ENCODE measurements at places on chromosomes 2 and 18.

DNA sequence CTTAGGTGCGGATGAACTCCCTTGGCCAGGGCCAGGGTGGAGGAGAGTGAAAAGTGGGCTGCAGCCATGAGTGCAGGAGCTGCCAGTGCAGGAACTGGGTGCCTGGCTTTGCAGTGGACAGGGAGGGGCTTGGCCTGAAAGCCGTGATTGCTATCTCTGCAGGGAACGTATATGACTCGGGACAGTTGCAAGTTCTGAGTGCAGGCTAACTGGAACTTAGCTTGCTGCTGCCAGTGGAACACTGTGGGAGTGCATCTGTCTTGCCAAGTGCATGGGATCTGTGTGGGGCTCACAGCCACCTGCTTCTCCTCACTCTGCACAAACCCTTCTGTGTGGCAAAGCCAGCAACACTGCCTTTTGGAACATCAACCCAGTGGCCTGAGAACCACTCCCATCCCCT is 36.9 kb downstream of the FLACC1 start:
- no peak for DNase-seq

DNA sequence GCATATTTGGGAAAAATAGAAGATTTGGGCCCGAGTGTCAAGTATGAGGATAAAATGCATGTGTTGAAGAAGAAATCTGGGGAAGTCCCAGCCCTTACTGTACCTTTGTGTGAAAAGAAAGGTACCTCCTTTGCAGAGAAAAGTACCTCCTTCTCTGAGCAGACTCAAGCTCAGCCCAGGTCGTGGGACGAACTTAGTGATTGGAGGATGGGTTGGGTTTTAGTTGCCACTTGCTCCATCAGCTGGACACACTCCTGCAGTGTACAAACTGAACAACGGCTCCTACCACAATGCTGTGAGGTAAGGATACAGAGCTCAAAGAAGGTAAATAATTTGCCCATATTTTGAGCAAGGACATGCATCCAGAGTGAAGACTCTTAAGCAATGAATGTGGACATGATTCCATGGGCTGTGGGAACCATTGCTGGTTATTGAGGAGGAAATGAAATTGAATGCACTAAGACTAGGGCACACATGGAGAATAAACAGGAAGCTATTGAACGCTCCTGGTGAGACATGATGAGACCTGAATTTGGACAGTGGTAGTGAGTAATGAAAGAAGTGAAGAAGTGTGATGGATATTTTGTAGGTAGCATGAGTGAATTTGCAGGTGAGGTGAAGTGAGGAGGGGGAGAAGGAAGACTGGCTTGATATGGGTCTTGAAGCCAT is 49.8 kb upstream of the IL1RL1 start:
- DNase-seq = no peak

DNA sequence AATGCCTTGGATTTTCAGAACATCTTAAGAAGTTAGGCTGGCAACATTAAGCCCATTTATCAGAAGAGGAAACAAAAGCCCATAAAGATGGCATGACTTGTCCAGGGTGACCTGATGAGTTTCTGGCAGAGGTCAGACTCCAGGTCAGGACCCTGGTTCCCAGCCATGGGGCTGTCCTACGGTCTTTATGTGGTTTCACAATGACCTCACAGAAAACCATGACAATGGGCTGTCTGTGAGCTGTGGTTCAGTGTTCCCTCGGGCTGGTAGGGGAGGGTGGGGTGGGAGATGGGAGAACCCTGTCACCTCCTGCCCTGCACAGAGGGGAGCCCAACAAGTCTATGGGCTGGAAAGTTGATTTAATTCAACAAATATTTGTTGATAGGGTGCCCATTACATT is 101.8 kb downstream of the LOXHD1 start:
- DNase-seq = no peak

DNA sequence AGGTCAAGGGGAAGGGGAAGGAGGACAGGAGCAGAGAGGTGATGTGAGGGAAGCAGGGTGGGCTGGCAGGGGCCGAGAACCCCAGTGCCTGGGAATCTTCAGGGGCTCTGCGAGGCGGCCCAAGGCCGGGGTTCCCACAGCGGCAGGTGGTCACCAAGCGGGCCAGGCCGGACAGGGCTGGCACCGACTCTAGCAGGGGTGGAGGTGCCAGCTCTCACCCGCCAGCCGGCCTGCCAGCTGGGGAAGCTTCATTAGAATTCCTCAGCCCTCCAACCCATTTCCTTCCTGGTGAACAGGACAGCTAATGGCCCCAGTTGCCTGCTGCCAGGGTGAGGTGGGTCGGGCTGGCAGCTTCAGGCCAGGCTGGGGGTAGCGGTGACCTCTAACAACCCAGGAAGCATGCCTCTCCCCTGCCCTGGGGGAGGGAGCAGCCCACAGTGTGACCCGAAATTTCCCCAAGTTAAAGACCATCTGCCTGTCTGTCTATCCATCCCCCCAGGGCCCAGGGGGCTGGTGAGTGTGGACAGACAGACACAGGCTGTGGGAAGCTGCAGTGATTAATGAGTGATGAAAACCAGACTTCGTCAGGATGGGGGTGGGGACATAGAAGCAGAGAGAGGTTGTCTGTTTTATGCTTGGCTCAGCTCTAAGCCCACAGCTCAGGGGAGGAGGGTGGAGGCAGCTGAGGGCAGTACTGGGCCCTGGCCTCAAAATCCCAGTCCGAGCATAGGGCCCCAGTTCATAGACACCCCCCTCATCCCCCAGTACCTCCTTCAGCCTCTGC is 144.1 kb downstream of the ZFP36L2 start:
- DNase-seq = peak; percentile 56

DNA sequence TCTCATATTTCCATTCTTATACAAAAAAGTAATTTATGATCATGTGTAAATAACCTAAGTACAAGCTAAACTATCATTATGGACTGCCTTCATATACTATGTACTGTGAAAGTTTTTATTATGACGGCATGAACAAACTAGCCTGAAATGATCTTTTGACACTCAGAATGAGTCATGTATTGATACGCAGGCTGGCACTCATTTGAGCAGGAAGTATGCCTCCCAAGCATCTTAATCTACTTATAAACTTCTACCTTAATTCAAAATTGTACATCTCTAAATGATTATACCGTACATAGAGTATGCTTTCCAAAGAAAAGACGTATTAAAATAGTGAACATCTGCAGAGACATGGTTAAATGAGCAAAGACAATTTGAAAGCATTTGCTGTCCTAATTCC is 207.1 kb upstream of the SPOPL start:
- no peak for DNase-seq

DNA sequence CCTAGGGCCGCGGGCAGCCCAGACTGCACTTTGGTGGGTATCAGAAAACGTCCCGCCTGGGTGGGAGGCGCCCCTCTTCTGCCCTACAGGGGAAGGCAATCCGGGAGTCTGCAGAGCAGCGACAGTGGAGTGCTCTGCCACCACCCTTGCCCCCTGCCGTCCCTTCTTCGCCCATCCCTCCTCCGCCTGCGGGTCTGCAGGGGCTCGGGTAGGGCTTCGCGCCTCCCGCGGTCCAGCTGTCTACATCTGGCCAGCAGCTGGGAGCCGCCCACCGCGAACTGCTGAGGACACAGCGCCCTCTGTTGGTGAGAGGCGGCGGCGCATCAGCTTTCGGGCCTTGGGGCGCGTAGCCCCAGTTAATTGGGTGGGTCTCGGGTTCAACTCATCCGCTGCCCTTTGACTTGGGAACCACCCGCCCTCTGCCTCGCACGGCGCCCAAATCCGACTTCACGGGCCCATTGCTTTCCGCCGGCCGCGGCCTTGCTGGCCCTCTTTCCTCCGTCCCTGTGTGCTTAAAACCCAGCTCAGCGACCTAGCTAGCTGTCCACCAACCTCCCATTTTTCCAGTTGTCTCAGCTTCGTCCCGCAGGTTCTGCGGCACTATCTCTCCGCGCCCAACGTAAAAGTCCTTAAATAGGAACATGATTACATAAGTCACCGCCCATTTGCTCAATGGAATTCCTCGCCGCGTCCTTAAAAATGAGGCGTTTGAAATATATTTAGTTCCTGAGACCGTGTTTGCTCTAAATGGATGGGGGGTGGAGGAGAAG is 17.6 kb downstream of the WNT10A start:
- peak; percentile 94 for DNase-seq

GRCh38 chr2:238427435-238428162 is 872 bp downstream of the ASB1 start:
- peak; percentile 88 for DNase-seq

DNA sequence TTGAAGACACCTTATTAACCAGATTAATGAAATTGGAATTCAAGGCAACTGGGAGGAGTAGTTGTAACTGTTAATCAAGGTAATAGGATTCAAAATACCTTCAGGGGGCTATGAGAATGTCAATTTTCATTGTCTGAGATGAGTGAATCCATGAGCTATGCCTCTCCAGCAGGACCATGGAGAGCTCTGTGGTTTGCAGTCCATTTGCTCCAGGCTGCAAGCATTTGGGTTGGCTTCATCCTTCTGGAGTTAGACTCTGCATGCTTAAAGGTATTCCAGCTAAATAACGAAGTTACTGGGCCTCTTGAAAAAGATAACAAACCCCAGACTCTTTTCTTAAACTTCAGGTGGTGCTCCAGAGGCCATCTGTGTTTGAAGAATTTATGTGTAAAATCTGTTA is 207.1 kb upstream of the SLC8A1 start:
- no peak for DNase-seq

DNA sequence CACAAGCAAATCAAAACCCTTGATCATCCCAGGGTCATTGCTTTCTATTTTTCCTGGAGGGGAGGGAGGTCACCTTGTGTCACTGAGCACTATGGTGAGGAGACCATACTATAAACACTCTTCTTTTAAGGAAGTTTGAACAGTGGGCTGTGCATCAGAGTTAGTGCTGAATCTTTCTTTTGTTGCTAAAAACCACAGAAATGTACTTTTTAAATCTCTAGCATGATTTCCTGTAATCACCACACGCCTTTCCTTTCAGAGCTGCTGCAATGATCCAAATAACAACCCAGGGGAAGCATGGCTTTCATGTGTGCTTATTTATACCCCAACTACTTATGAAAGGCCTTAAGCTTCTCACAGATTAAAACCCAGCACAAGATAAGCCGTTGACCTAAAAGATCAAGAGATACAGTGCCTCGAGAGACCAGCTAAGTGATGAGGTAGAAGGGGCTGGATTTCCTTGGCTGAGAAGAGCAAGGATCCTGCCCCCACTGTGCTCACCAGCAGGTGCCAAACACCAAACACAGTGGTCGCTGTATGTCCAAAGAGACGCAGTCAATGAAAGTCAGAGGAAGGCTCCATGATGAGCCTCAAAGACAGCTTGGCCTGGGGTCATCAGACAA is 34.7 kb downstream of the TRABD2A start:
- DNase-seq = no peak

DNA sequence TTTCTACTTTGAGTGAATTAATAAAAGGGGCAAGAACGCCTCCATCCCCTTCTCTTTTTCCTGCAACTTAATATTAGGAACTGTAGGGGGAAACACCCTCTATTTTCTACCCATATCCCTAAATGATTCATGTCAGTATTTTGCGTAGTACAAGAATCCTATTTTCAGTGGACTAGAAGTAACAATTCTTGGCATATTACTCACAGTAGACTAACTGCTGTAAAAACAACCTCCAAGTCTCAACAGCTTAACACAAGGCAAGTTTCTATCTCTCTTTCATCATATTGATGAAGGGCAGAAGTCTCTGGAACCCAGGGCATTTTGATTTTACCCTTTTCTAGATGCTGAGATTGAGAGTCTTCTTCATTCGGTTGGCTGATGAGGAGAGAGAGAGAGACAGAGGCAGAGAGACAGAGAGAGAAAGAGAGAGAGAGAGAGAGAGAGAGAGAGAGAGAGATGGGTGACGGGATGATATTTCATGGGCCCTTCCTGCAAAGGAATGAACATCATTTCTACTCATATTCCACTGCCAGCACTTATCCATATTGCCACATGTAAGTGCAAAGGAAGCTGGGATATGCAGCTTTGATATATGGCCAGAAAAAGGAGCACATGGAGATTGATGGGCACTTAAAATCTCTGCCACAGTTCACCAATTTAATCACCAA is 481.6 kb downstream of the LPIN1 start:
- no peak for DNase-seq

DNA sequence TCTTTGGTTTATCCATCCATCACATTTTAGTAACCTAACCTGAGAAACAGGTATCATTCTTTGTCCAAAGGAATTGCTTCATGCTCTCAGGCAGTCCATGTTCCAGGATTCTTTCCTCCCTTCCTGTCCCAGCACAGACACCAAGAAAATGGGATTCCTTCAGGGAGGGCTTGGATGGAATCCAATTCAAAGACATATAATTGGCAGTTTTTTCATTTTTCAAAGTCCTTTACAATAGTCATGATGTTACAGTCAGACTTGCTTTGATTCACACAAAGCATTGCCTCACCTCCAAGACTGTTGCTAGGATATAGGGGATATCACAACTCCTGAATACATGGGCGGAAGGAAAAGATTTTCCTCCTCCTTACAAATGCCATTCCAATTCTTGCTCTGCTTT is 241.4 kb upstream of the ACVR2A start:
- no peak for DNase-seq

GRCh38 chr2:223760838-223761502 is 76.4 kb downstream of the AP1S3 start:
- peak; percentile 80 for DNase-seq

DNA sequence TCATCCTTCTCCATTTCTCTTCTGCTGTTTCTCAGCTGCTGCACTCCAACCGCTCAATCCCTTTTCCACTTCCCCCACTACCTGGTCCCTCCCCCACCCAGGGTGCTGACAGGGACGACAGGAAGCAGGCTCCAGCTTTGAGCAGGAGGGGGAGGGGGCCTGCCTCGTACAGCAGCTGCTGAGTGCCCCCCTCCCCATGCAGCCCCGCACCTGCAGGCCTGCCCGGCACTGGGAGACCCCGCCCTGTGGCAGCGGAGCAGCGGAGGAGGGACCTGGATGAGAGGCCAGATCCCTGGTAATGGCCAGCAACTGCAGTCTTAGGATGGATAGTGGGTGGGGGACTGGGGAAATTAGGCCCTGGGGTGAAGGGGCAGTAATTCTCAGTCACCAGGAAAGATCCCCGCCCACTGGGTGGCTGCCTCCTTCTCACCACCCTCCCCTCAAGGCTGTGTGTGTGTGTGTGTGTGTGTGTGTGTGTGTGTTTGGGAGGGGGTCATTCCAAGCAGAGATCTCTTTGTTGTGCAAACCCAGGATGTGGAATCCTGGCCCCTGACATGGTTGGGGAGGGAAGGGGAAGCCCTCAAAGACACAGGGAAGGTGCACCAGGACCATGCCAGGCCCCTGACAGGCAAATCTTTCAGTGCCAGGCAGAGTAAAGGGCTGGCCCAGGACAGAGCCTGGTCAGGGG is 6.8 kb upstream of the CRYBA2 start:
- no peak for DNase-seq

DNA sequence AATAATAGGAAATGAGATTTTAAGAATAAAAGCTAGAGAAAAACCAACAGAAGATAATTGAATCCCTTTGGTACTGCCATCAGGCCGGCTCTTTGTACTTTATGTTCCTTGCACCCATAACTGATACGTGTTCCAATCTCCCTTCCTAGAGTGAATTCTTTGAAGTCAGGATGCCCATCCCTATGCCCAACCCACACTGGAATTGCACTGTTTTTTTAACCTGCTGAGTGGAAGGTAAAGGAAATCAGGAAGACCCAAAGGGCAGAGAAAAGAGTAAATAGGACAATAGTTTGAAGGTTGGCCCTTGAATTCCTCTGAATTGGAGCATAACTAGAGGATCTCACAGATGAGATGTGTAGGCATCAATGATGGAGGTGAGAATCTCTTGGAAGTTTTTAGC is 4.4 kb upstream of the ATG16L1 start:
- DNase-seq = no peak

- DNase-seq = peak; percentile 91
These were observed at the start of gene IFIH1 for GRCh38 chr2:162318328-162319180. Gene IFIH1, minus strand, starts transcription at chr2:162318684. Its CDS starts 377 bp downstream, at chr2:162318307.

- no peak for DNase-seq
These were observed 3.5 kb upstream of the LIPG start for GRCh38 chr18:49558356-49558755.
